ENCODE measurements at places on chromosomes 1 and 21.

DNA sequence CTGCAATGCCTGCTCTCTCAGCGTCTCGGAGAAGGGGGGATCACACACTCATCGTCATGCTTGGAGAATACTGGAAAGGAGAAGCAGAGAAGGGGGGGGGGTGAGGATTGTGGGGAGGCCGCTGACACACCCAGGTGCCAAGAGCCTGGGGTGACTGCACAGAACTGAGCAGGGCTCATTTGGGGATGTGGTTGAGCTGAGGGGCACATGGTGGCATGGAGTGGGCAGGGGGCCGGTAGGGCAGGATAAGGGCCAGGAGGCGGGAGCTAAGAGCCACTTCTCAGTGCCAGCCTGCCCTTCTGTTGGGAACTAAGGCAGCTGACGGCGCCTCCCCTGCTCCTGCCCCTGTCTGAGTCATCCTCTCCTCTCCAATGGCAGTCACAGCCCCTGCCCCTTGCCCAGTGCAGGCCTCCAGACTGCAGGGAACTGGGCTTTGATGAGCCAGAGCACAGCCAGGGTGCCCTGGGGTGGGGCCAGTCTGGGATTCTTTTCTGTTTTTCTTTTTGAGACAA is 27.2 kb downstream of the MRPL37 start:
- peak; percentile 47 for DNase-seq

GRCh38 chr1:155141749-155142148 is 1.4 kb upstream of the DPM3 start:
- no peak for DNase-seq

DNA sequence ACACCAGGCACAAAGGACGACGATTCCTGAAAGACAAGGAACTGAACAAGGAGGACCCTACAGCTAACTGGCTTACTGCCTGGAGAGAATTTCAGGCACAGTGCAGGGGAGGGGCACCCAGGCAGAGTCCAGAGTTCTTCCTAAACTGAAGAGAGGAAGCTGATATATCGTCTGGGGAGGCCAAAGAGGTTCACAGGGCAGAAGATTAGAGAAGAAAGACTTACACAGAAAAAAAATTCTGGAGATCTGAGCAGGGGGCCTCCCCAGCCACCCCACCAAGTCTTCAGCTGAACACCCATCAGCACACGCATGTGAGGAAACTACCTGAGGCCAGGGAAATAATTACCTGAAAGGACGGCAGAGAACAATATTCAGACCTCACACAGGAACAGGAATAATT is 24.6 kb downstream of the SORT1 start:
- DNase-seq = no peak

DNA sequence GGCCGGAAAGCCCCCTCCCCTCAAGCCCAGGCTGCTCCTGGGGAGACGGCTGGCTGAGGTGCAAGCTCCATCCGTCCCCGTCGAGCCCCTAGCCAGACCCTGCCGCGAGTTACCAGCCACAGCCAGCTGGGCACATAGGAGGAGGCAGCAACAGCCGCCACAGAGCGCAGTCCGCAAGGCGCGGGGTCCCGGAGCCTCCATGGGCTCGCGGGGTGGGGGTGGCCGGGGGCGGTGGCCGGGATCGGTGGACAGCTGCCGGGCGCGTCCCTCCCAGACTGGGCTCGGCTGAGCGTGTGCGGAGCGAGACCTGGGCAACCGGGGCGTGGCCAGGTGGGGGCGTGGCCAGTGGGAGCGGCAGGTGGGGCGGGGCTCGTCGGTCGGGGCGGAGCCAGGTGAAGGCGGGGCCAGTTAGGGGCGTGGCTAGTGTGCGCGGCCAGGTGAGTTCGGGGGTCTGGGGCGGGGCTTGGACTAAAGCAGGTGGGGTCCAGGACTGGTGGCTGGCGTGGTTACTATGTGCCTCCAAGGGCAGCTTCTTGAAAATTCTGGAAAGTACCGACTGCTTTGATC is at the start of gene CD164L2:
CD164L2 (minus strand) TSS at position 295 of the 567 bp plus-strand sequence; CDS start at position 201, 94 bp downstream.
- DNase-seq = no peak

GRCh38 chr1:179016706-179017382 is 8.8 kb upstream of the FAM20B start:
- peak; percentile 27 for DNase-seq

All from NCI-H524 (cell line).